ENCODE measurements at places on chromosomes 2 and 18. TPM values are rescaled to one million over a fixed set of nuclear protein-coding genes. Genes with fewer than 3 reads are reported as not detected.

BMP10 gene
- not detected for total RNA-seq

LIPG gene
- total RNA-seq, result 18.2 TPM

DNA sequence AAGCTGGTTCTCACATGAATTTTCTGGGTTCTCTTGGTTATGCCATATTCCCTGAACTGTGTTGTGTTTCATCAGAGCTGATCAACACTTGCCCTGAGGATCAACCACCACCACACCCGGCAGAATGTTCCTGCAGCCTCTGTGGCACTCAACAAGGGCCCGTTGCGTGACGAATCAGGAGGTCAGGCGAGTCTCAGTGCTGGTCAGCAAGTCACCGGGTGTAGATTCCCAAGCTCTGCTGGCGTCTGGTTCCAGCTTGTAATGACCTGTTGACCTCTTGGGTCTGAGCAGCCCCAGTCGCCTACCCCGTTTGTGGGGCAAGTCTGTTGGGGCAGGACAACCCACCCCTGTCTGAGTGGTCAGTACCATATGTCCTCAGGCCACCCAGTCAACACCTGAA is 46.0 kb downstream of the ADCY3 start:
- DNase-seq, result no peak

- DNase-seq, result no peak
Measured at GRCh38 chr2:85470850-85471800, 52.6 kb downstream of the SH2D6 start.

- no peak for DNase-seq
Measured at GRCh38 chr2:168096158-168096557, 151.2 kb downstream of the STK39 start.

- no peak for DNase-seq
Measured at GRCh38 chr2:38654528-38655381, 11.2 kb upstream of the GALM start.

DNA sequence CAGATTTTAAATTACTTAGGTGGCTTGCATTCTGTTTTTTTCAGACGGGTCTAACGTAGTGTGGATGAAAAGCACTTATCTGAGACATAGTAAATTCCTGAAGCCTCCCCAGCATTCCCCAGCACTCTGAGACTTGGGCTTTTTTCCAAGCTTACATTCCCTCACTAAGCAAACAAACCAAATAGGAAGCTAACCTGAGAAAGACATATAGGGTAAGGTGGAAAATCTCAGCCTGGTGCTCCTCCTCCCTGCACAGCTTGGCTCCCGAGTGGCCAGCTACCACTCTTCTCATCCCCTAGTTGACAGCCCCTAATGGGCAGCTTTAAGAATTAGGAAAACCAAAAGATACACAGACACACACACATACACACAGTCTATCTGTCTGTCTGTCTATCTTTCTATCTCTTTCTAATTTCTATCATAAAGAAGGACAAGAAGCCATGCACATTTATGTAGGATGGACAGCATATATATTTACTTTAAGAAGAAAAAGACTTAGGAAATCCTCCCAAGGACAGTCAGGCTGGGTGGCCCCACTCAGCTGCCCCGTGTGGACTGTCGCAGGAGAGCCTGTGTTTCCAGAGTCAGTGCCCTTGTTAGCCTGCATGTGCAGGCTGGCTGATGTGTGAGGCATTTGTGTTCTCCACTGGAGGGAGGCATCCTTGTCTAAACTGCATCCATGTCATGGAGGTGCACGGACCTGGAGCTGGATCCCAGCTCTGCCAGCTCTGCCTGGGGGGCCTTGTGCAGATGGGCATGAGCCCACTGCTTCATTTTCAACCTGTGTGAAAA is 8.2 kb downstream of the CNNM3 start:
- DNase-seq, result no peak

- DNase-seq, result no peak
Measured at GRCh38 chr2:238513346-238513745, 86.6 kb downstream of the ASB1 start.

DNA sequence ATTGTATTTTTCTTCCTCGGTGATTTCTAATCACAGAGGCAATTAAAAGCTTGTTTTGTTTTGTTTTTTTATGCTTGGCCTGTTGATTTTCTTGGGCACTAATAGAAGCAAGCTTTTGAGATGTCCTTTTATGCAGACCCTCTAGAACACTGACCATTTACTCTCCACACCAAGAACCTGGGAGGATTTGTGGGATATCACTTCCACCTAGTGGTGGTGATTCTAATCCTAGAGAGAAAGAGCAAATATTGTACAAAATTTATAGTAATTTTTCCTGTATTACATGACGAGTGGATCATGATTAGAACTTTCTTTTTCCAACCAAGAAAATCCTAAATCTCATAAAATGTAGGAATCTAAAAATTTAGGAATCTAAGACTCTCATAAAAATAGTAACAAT is 23.4 kb downstream of the NEMP2 start:
- DNase-seq, result no peak

AMMECR1L gene
- total RNA-seq, result 13.6 TPM

DNA sequence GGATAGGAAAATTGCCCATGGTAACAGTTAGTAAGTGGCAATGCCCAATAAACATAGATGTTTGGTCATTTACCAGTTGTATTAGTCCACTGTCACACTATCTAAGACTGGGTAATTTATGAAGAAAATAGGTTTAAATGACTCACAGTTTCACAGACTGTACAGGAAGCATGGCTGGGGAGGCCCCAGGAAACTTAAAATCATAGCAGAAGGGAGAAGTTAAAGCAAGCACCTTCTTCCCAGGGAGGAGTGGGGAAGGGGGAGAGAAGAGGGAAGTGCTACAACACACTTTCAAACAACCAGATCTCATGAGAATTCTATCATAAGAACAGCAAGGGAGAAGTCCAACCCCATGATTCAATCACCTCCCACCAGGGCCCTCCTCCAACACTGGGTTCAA is 23.4 kb downstream of the NR4A2 start:
- DNase-seq, result no peak

- no peak for DNase-seq
Measured at GRCh38 chr2:185633621-185634020, 105.0 kb upstream of the FSIP2 start.

DNA sequence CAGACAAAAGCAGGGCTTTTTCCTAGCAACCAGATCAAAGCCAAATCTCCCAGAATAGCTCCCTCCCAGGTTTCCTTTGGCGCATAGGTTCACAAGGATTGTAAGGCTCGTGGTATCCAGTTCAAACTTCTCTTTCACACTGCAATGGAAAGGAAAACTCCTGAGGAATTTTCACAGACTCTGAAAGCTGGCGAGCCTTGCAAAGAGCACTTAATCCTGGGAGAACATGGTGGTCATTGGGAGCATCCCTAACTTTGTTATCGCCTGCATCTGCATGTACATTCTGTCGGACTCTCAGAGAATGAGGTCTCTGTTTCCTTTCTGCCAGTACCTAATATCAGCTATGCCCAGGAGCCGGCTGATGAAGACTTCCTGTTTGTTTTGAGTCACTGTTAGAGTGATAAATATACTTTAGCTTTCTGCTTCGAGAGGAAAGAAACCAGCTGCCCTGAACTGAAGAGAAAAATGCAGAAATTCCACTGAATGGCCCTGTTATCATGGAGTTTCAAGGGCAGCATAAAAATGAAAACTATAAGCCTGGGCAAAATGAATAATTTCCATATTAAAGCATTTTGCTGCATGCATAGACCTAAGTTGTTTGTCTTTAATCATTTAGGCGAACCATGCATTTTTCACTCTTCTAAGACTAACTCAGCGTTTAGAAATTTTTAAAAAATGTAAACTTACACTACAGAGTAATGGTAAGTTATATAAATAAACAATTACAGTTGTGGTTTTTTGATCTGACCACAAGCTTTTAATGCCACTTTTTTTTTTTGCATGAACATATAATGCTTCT is 76.4 kb upstream of the ZEB2 start:
- no peak for DNase-seq

DNA sequence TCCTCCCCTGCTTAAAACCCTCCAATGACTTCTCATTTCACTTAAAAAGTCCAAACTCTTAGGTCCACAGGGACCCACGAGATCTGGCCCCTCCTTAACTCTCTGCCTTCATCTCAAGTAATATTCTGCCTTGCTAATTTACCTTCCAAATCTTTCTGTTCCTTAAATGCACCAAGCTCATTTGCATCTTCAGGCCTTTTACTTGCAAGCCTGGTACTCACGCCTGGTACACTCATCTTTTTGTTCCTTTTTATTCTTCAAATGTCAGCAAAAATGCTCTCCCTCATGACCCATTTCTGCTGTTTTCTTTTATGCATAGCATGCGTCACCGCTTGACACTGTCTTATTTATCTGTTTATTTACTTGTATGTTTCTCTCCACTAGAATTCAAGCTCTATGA is 2.7 kb upstream of the WIPF1 start:
- no peak for DNase-seq

DNA sequence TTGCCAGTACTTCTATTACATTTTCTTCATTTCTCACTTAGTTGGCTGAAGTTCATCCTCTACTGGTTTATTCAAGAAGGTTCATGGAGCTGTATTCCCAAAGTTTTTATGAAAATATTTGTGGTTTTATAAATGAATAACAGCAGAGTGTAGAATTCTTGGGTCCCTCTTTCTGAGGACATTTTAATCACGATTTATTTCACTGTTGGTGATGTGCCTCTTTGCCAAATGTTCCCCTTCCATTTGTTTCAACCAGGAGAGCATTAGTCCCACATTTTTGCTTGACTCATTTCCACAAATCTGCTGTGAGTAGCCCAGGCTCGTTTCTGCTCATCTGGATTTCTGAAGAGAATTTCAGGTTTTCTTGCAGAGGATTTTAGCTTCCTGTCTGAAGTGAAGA is 20.8 kb downstream of the COPS7B start:
- DNase-seq, result no peak

GRCh38 chr2:158458617-158458920 is 1.8 kb downstream of the PKP4 start:
- no peak for DNase-seq

DNA sequence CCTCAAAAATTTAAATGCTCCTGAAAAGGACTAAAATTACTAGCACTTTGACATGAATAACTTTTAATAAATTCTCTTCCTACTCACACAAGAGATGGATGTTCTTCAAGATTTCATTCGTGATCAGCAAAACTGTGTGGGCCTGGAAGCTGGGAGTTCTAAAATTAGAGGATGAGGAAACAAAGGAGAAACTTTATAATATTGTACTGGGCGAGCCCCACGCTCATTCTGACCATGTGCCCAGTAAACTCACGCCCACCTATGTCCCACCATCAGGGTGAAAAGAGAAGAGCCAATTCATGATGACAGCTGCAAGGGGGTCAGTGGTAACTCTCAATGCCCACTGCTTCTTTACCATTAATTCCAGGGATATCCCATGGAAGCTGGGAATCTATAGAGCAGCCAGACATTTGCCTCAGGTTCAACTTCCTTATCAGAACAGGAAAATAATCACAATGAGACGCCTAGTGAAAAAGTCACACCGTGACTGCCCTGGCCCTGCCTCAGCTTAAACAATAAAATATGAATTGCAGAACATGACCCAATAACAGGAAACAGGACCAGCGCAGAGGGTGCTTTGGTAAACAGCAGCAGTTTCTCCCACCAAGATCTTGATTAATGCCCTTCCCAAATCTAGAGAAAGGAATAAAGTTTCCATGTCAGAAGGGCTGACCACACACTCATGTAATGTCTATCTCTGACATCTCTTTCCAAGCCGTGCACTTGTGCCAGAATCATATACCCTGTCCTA is 438.6 kb downstream of the TXNL1 start:
- no peak for DNase-seq

FAM237A gene
- total RNA-seq, result not detected

- no peak for DNase-seq
Measured at GRCh38 chr2:40168032-40168431, 283.9 kb downstream of the SLC8A1 start.

GRCh38 chr18:35164133-35164532 is 76.7 kb upstream of the ZNF397 start:
- no peak for DNase-seq

DNA sequence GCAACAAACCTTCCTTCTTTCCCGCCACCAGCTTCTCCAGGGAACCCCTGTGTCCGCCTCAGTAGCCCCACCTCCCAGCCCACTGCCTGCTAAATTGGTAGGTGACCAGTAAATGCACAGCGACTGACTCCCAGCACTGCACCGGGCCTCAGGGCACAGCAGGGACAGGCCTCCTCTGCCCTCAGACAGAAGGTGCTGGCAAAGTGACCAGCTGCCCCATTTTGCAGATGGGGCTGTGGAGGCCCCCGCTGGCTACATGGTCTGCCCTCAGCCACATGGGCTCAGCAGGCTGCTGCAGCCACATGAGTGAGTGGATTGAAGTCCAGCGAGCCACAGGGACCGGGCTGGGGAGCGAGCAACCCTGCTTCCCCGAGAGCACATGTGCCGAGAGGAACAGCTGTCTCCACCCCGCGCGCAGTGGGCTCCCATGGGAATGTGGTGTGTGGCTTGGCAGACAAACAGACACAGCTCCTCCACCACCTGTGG is 7.8 kb upstream of the NPPC start:
- DNase-seq, result no peak

PIEZO2 gene
- 8.0 TPM for total RNA-seq

- DNase-seq, result no peak
Measured at GRCh38 chr18:79607361-79607952, 72.1 kb upstream of the CTDP1 start.

GRCh38 chr2:186894478-186894877 is 45.5 kb upstream of the ZSWIM2 start:
- no peak for DNase-seq

GRCh38 chr2:151238527-151239487 is 22.9 kb downstream of the RBM43 start:
- peak; percentile 18 for DNase-seq

- DNase-seq, result no peak
Measured at GRCh38 chr2:60249879-60250278, 303.6 kb downstream of the BCL11A start.

CYP27A1 gene
- 2.8 TPM for total RNA-seq

- DNase-seq, result no peak
Measured at GRCh38 chr18:74069178-74070050, 78.2 kb downstream of the FBXO15 start.

- DNase-seq, result no peak
Measured at GRCh38 chr2:219129589-219129988, 31.0 kb downstream of the NHEJ1 start.

DNA sequence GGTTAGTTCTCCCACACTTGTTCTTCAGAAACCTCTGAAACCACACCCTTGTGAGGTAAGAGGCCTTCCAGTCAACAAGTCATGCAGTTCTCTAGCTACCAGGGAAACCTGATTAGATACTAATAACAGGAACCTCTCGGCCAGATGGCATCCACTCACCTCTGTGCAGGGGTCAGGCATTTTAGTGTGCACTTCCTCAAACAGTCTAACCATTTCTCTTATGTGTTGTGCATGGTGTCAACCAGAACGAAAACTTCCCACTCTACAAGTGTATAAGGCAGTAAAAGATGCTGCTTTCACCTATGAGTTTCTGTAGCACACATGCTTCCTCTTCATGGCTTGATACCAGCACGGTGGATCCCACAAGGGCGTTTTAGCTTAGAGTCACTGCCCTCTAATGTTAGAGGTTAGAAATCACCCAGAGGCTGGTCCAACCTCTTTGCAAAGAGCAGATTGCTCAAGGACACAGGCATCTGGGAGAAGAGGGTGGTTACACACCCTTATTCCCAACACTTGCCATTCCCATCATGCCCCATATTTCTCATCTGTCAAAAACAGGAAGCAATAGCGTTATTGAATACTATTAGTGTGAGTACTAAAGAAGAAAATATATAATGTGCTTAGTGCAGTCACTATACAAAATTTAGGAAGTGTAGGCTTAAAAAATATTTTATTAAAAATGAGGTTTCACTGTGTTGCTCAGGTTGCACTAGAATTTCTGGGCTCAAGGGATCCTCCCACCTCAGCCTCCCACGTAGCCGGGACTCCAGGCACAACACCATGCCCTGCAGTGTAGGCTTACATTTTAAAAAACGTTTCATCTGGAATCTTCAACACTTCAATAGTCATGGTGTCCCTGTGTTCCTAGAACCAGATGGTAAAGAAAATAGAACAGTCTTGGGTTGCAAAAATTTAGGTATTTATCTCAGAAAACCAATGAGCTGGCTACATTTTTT is 34.5 kb upstream of the RAB31 start:
- no peak for DNase-seq
